Central memory CD4-positive, alpha-beta T cell (primary cell): ENCODE measurements at places on chromosomes 5 and 9.

DNA sequence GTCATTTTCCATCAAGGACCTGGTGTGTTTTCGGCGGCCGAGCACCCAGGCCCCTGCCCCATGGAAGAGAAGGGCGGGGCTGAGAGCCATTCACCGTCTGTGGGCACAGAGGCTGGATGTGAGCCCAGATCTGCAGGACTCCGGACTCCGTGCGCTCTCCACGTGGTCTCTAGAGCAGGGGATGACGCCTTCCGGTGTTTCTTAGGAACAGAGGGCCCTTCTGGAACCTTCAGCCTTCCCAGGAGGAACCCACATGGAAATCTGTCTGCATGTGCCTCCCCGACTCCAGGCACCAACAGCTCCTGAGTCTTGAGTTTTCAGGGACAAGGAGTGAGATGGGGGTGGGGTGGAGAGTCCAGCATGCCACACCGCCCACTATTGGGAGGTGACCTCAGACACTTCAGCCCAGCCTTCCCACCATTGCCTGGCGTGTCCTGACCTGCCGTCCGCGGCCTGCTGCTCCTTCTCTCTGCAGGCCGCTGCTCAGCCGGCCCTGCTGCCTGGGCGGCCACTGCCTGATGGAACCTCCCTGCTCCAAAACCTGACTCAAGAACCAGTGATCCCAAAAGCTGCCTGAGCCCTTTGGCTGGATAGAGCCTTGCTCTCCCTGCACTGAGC lies 2.4 kb upstream of the RXRA start:
- no peak for DNase-seq

- no peak for DNase-seq
Measured at GRCh38 chr5:74056789-74057164, 430.8 kb downstream of the ARHGEF28 start.

DNA sequence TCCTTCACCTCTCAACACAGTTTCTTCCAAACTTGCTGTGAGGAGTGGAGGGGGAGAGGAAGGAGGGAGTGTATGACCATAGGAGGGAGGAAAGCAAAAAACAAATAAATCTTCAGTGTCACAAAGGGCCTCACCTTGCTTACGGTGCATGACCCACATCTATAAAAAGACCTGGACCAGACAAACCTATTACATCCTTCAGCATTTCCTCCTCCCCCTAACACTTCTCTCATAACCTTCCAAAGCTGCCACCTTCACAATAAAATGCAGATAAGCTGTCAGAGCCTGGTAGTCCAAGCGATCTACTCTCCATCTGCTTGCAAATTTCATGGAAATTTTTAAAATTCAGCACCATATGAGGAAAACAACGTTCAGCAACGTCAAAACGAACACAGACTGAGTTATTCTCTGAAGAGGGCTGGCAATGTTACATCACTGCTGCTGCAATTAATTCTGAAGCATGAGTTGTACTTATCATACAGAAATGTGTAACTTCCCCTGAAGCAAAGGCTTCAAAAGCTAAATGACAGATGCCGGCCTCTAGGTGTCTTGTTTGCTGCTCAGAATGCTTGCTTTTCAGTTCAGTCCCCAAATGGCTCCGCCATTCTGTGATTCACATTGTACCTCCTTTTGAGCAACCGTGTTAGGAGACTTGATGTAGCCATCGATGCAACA lies 62.9 kb downstream of the EFNA5 start:
- no peak for DNase-seq

- no peak for DNase-seq
Measured at GRCh38 chr9:935348-935965, 41.0 kb upstream of the DMRT3 start.

DNA sequence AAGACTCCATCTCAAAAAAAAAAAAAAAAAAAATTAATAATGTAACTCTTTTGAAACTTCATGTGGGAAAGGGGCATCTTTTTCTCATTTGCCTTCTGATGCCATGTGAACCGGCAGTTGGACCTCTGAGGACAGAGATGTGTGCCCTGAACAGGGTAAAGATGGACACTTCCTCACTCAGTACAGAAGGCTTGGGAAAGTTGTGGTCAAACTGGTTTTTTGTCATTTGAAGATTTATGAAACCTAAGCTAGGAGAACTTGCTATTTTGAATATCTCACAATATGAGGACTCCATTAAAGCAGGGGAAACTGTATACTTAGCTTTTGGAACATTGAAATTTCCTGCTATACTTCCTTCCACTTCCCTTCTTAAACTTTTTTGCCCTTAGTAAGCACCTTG lies 147.5 kb upstream of the ALDH1B1 start:
- no peak for DNase-seq

DNA sequence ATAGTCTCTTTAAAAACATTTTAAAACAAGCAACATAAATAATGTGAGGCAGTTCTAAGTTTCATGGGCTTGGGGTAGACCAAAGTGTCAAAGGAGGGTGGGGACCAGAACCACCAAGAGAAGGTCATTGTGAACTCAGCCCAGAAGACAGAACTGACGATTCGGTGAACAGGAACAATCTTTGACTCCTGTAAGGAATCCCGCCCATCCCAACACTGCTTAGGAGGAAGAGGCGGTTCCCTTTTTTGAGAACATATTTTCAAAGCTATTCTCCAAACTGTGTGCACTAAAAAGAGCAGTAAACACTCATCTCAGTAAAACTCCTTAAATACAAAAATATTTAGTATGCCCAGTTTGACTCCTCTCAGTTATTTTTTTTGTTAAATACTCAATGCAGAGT lies 176.5 kb upstream of the TLE4 start:
- no peak for DNase-seq

DNA sequence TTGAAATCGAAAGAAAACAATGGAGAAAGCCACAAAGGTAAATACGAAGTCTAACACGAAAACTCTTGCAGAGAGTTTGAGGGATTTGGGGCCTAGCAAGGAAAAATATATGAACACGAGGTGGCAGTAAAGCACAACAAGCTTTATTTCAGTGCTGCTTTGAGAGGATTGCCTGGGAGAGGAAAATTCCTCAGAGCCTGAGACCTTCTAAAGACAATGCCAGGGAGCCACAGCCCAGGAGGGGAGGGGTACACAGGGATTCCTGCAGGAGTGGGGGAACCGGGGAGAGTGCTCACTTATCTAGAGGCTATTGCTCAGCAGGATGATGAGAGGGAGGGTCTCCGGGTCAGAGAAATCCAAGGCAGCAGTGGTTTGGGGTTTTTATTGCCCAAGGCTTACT lies 134.9 kb upstream of the ADCY2 start:
- no peak for DNase-seq

- DNase-seq, result no peak
Measured at GRCh38 chr5:87671146-87671545, 258.4 kb upstream of the CCNH start.

DNA sequence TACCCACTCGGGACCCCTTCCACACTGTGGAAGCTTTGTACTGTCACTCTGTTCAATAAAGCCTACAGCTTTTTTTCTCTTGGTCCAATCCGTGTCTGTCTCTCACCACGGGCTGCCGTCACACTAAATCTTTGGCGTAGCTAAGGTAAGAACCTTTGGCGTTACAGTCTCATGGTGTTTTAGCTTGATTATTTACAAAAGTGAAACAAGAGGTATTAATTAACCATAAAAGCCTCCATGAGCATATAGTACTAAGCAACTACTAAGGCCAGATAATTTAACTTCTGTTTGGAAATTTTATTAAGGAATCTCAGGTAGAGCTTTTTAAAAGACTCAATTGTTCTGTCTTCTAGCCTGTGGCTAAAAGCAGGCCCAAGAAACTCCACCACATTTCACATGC lies 370.7 kb upstream of the TRPC7 start:
- DNase-seq, result no peak

DNA sequence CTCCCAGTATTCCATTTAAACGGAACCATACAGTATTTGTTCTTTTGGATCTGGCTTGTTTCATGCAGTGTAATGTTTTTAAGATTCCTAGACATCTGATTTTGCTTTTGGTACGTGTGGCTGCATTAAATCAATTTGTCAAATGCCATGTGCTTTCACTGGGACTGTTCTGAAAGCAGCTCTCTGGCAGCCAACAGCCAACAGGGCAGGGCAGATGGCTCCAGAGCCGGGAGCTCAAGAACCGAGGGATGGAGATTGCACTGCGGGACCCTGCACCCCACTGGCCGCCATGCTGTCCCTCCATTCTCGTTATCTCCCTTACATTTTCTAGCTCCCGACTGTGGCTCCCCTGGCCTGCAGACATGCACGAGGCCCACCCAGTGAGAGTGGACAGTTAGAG lies 33.4 kb upstream of the AIF1L start:
- no peak for DNase-seq

DNA sequence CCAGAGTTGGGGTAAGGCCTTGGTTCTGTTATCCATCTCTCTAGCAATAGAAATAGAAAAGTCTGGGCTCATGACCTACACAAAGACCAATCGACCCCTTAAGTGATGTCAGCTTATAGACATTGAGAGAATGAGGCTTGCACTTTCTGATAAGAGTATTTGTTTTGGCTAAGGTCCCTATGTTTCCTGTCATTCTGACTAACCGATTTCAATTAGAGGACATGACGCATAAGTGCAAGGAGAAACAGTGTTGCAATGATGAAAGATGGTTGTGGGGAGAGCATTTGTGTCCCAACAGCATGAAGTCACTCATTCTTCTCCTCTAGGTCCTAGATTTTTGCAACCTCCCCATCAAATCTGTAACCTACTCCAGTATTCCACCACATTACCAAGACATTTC lies 255.1 kb downstream of the MAT2B start:
- no peak for DNase-seq

- DNase-seq, result no peak
Measured at GRCh38 chr5:135493406-135494180, 41.4 kb upstream of the TIFAB start.

DNA sequence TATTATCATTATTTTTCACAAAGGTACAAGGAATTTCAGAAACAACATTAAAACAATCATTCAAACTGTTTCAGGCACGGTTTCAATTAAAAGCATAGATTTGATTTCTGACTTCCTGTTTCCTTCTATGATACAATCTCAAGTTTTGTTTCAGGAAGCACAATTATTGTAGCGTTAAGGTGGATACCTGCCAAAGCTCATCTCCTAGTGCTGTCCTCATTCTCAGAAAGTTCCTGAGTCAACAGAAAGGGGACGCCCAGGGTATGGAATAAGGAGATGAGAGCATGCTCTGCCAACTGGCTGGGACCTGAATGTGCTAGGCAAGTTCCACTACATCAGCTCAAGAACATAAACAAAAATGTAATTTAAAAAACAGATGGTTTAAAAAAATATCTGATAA lies 2.0 kb upstream of the TRIM14 start:
- peak; percentile 27 for DNase-seq

DNA sequence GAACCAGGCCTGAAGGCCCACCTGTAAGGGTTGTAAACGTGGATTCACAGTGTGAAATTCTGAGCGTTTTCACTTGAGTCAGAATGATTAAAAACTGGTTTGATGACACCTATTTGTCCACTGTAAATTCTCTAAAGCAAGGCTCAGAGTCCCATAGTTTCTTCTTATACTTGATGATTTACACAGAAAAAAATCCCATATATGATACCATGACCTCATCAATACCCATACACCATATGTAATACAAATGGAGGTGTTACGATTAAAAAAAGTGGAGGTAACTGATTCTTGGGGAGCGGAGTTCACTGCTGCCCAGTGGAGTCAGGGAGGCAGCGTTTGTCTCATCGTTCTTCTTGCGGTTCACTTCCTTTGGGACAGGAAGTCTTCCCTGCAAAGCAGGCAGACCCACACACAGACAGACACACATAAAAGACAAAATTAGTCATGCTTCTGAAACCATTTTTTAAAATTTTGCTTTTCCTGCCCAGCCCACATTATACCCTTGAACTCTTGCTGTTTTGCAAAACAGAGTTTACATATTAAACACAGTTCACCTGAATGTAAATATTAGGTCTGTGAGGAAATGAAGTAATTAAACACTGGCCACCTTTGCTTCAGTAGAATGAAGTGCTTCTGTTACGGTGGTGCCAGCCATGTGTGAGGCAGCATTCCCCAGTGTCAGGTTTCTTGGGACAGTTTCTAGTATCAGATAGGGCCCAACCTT lies 26.2 kb downstream of the NREP start:
- DNase-seq, result no peak

GRCh38 chr9:104743376-104743985 lies 4.0 kb upstream of the NIPSNAP3A start:
- peak; percentile 65 for DNase-seq

DNA sequence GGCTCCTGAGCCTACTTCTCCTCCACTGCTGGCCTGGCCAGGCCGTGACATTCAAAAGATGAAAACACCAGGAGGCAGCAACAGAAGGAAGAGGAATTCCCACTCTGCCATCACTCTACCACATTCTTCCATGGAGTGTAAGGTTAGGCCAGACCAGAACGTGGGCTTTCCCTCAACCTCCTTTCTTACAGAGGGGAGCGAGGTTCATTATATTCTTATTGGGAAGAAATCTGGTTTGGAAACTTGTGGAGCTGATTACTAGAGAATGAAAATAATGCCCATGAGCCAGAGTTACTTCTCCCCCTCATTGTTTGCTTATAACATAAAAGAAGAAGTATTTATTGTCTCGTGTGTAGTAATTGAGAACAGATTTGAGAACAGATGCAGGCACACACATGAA lies 136.3 kb upstream of the BASP1 start:
- DNase-seq, result no peak

GRCh38 chr5:151001436-151001835 lies 19.0 kb upstream of the GPX3 start:
- DNase-seq, result no peak

DNA sequence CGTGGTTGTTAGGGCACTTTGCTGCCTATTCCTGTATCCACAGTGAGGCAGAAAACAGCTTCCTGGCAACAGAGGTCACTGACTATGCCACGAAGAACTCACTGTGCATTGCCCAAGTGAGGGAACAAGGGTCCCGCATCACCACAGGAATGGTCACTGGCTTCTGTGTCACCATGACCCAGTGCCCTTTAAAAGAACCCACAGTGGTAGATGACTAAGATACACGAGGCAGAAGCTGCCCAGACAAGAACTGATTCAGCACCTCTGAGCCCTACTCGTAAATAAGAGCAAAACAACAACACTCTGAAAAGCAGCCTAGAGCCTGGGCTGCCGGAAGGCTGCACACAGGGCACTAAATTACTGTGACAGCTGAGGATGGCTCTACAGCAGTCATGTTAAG lies 236.6 kb upstream of the RASEF start:
- DNase-seq, result no peak

DNA sequence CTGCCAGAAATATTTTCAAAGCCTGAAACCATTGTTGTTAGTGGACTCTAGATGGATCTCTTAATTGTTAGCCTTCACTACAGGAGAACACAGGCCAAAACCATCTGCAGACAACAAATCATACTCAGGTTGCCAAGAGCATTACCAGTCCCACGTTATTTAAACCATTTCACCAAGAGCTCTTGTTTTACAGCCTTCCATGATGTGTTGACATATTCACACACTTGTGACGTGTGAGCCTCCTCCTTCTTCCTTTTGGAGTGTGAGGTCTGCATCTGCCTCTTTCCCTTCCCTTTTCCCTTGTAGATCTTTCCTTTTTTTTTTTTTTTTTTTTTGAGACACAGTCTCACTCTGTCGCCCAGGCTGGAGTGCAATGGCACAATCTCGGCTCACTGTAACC lies 279.0 kb downstream of the AUH start:
- no peak for DNase-seq

GRCh38 chr9:81559197-81559596 lies 130.2 kb downstream of the TLE1 start:
- no peak for DNase-seq

GRCh38 chr5:57181154-57181553 lies 7.3 kb downstream of the GPBP1 start:
- peak; percentile 31 for DNase-seq
